GM20000 (cell line): ENCODE measurements at places on chromosomes 3 and 15.

GRCh38 chr3:45211466-45212094, 14.5 kb downstream of the TMEM158 start:
- DNase-seq: no peak

DNA sequence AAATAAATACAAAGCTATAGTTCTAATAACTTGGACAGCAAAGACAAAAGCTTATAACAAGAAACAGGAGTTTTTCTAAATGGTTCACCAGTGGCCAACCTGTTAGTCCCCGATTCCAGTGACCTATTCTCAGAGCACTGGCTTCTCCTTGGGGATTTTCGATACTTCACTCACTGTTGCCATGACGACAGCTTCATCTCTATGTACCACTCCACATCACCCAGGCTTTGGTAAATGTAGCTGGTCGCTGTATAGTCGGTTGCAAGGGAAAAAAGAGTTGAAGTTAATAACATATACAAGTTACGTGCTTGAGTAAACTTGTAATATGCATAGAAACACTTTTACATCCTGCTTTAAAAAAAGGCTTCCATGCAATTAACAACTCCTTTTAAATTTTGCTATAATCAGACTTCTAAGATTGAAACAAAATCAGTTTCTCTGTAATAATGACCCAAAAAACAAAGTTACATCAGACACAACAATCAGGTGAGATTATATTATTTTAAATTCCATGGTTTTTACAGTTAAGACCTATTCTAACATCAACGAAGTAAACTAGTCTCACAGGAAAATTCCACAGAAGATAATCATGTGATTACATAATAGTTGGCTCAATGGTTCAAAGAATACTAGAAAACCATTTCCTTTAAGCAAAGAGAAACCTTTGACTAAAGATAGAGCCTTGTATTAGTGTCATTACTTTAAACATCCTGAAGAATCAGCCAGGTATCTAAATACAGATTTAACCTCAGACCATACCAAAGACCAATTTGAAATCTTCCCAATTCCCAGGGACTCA, 2.9 kb downstream of the CCNL1 start:
- no peak for DNase-seq

DNA sequence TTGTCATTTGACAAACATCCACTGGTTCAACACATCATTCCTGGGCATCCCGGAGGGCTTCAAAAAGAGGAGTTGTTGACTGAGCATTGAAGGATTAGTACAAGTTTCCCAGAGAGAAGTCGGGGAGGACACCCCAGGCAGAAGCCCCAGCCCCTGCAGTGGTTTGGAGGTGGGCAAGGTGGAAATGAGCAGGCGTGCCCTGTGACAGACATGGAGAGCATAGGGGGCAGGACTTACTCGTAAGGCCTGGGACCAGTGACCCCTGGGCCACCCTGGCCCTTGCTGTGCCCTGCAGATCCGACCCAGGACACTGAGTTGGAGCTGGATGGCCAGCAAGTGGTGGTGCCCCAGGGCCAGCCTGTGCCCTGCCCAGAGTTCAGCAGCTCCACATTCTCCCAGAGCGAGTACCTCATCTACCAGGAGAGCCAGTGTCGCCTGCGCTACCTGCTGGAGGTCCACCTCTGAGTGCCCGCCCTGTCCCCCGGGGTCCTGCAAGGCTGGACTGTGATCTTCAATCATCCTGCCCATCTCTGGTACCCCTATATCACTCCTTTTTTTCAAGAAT, 5.9 kb downstream of the PARP3 start:
- DNase-seq: no peak

- no peak for DNase-seq
These were observed 72.6 kb downstream of the SAMMSON start for GRCh38 chr3:70072180-70072579.

DNA sequence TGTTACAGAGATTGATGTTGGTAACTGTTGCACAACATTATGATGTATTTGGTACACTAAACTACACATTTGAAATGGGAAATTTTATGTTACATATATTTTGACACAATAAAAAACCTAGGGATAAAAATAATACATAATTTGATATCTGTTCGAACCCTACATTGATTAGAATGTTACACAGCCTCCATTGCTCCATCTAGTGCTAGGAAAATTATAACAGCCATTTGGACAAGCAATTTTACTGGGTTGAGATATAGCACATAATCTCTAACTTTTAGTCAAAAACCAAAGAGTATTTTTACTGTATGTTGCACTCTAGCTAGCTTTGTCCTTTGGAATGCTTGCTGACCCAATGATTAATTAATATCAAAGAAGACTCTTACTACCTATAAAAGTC, 108.1 kb downstream of the LSAMP start:
- DNase-seq: no peak

GRCh38 chr3:32601722-32602121, 31.1 kb upstream of the DYNC1LI1 start:
- DNase-seq: no peak

DNA sequence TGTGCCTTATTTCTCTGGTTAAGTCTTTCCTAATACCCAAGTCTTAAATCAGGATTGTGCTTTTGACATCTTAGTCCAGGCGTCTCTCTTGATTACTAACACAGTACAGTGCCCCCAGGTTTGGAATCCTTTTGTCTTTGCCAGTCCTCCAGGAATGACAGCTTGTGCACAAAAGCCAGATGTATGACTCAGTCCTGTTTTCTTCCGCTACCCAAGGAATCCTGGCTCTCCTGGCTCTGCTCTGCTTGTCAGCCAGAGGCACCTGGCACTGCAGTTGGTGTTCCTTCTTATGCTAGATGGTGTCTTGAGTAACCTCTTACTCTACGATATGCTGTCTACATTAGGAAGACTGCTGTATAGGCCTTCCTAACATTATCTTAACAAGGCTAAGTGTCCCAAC, 728.2 kb upstream of the NECTIN3 start:
- DNase-seq: no peak

GRCh38 chr3:175238801-175239200, 379.7 kb downstream of the NAALADL2 start:
- no peak for DNase-seq

GRCh38 chr15:29590701-29591100, 231.6 kb downstream of the TJP1 start:
- DNase-seq: no peak

- peak; percentile 43 for DNase-seq
These were observed 9.5 kb downstream of the SEC22C start for GRCh38 chr3:42572278-42572677.

GRCh38 chr3:143826296-143826695, 22.0 kb downstream of the SLC9A9 start:
- DNase-seq: no peak

- DNase-seq: peak; percentile 55
These were observed 33.1 kb downstream of the RAB11A start for GRCh38 chr15:65902373-65902772.

- no peak for DNase-seq
These were observed 50.5 kb upstream of the FBN1 start for GRCh38 chr15:48695827-48696573.

DNA sequence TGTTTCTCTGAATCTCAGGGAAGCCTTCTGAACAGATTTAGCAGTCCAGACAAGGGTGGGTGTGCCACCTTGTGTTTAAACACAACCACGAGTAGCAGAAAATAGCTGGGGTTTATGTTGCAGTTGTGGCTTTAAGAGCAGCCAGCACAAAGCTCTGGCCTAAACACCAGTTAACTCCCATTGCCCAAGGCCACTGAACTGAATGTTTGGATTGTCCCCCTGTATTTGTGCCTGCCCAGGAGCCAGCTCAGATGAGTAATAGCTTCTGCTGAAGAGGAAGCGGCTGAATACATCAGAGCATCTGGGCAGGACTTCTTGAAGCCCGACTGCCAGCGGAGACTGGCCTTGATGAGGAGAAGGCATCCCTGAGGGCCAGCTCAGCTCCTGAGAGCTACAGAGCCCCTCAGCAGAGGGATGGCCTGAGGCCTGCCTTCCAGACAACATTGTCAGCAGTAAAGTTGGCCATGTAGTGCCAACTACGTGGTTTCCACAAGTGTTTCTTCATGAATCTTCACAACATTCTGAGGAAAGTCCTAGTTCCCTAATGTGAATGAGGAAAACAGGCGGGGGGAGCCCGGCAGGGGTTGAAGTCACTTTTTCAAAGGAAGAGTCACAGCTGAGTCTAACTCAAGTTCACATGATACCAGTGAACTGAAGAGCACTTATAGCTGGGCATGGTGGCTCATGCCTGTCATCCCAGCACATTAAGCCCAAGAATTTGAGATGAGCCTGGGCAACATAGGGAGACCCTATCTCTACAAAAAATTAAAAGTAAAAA, 65.8 kb upstream of the ZBTB38 start:
- no peak for DNase-seq
